CD4-positive, CD25-positive, alpha-beta regulatory T cell (primary cell): ENCODE measurements at places on chromosomes 7 and 10. TPM values are rescaled to one million over a fixed set of nuclear protein-coding genes. Genes with fewer than 3 reads are reported as not detected.

- DNase-seq, result no peak
These were observed 4.1 kb downstream of the LRRC17 start for GRCh38 chr7:102916881-102917280.

GRCh38 chr7:43431020-43431595 lies 151.8 kb upstream of the STK17A start:
- no peak for DNase-seq

GRCh38 chr7:87507446-87507845 lies 32.0 kb upstream of the ABCB4 start:
- DNase-seq, result no peak

DNA sequence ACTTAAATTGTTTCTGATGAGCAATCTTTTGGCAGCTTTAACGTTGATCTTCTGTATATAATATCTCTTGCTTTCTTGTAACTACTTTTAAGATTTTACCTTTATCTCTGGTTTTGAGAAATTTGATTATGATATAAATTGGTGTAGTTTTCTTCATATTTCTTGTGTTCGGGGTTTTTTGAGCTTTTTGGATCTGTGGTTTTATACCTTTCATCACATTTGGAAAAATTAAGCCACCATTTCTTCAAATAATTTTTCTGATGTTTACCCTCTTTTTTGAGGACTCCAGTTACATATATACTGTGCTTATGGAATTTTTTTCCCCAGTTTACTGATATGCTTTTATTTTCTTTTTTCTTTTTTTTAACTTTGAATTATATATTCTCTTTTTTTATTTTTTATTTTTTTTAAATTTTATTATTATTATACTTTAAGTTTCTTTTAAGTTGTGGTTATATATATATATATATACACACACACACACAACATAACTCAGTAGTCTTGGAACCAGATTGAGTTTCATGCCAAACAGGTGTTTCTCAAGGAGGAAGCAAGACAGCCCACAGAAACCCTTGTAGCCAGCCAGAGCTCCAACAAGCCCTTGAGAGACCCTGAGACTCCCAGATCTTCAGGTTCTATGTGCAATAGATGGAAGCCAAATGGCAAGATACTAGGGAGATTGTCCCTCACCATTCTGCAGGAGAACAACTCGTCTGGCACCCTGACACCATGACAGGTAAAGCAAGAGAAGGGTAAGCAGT lies 27.5 kb upstream of the NME8 start:
- no peak for DNase-seq

DNA sequence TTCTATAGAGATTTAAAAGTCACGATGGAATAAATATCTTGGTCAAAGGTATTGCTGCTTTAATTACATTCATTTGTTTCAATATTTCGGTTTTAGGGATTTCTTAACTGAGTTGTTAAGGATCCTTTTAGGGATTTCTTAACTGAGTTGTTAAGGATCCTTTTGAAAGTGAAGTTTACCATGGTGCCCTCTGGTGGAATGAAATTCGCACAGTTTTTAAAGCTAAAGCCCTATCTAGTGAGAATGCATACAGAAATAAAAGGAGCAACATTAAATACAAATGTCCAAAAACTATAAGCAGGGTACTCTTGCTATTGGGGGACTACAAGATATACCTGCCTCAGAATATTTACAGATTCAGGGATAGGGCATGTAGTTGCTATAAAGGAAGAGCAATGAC lies 193.7 kb downstream of the RNLS start:
- peak; percentile 50 for DNase-seq

DNA sequence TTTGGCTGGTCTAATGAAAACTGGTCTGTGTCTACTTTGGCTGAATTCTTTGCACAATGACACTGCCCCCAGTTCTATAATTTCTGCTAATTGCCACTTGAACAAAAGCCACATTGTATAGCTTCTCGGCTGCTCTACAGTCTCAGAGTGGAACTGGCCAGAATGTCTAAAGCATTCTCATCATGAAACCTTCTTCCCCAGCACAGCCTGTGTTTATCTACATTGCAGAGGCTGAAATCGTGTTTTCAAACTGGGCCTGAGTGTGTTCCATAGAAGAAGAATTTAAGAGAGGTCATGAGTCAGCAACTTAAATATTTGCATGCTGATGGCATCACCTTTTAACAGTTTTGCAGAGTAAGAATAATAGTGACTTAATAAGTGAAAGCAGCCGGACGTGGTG lies 177.2 kb downstream of the BUB3 start:
- no peak for DNase-seq

- DNase-seq, result peak; percentile 55
These were observed 22.7 kb downstream of the CISD1 start for GRCh38 chr10:58291538-58292174.

- DNase-seq, result no peak
These were observed 33.4 kb upstream of the SH2D4B start for GRCh38 chr10:80504158-80504811.

DNA sequence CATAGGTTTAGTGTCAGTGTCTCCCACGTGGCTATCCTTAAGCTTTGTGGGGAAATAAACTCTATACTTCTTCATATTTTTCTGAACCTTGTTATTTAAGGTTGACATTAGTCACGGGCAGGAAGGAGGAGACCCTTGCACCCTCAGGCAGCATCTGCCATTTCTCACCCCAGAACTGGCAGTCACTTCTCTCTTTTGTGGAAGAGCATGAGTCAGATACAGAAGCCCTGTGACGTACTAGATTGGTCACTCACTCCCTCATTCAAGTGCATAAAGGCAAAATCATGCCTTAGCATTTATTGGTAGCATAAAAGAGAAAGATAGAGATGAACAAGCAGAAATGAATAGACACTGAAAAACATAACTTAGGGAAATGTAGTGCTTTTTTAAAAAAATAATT lies 206.0 kb upstream of the MDFIC start:
- no peak for DNase-seq

DNA sequence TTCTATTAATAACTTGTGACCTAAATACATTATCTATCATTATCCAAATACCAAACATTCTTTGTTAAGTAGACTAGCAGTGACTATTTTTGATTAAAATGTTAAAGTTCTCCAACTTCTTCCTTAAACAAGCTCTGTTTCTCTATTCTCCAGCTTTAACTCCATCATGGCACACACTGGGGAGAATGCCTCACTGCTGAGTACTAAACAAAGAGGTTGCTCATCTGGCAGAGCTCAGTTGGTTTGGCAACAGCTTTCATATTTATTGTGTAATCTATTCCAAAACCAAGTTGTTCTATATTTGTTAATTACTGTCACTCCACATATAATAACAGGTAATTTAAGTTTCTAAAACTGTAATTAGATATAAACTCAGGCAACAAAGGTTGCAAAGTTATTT lies 89.6 kb downstream of the USP6NL start:
- DNase-seq, result no peak

The PLPP4 gene
- total RNA-seq, result not detected

The CLDN15 gene
- 22.7 TPM for total RNA-seq

The GARIN1A gene
- 1.9 TPM for total RNA-seq

The NRG3 gene
- not detected for total RNA-seq
